Activated naive CD4-positive, alpha-beta T cell treated with anti-CD3 and anti-CD28 coated beads, Interleukin-2, amount 10 ng/mL, durations not matched to agents 7 days and 5 days (primary cell): ENCODE measurements at places on chromosomes 4 and X.

GRCh38 chr4:180923486-180923885 lies 1319.7 kb upstream of the TENM3 start:
- H3K4me3 ChIP-seq: no peak overlapping the region
- H3K4me1 ChIP-seq: no peaks in the 10 kb centered on the region
- no peaks in the 10 kb centered on the region for H3K27me3 ChIP-seq
- H3K36me3 ChIP-seq: no peaks in the 10 kb centered on the region

GRCh38 chrX:50978920-50979682 lies 68.6 kb downstream of the BMP15 start:
- no peak overlapping the region for H3K4me3 ChIP-seq
- H3K36me3 ChIP-seq: no peaks in the 10 kb centered on the region
- H3K27me3 ChIP-seq: no peaks in the 10 kb centered on the region
- no peaks in the 10 kb centered on the region for H3K4me1 ChIP-seq
- H3K27ac ChIP-seq: no peak overlapping the region

DNA sequence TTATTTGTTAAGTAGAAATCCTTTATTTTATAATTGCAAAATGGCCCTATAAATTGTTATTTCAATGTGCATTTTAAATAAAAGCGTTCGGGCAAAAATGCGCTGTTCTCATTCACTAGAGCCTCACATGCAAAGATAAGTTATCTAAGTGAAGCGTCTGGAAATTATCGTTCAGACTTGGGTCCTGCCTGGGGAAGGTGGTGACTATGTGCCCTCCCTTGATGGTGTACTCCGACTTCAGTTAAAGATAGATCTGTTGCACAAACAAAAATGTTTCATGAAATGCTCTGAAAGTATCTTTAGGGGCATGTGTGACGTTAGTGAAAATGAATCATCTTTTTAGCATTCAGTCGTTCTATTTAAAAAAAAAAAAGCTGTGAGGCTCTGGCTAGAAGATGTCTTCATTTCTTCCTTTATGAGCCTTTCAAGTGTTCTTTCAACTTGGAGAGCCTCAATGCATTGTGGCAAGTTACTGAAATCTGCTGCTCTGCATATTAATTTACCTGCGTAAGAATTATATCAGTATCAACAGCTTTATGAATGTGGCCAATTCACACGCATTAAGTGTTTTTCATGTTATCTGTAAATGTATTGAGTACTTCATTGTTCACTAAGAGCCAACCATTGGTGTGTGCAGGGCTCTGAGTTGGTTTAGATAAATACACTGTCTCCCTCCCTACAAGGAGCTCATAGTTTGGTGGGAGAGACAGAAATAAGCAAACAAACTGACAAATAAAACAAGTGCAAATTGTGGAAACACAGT lies 83.0 kb downstream of the AFF1 start:
- H3K27ac ChIP-seq: no peak overlapping the region
- H3K36me3 ChIP-seq: no peaks in the 10 kb centered on the region
- DNase-seq: no peak
- H3K4me3 ChIP-seq: no peak overlapping the region

- H3K36me3 ChIP-seq: peaks cover 9% of the 10 kb centered on the region
- peaks cover 96% of the 10 kb centered on the region for H3K27me3 ChIP-seq
- peak overlapping the region; percentile 80 for H3K4me3 ChIP-seq
- DNase-seq: peak; percentile 34
- peak overlapping the region; percentile 84 for H3K27ac ChIP-seq
Observed at GRCh38 chr4:112513971-112514646, 1.9 kb downstream of the NEUROG2 start.

- no peak for DNase-seq
- H3K36me3 ChIP-seq: no peaks in the 10 kb centered on the region
- no peak overlapping the region for H3K4me3 ChIP-seq
Observed at GRCh38 chr4:79315891-79316290, 10.0 kb downstream of the NAA11 start.

DNA sequence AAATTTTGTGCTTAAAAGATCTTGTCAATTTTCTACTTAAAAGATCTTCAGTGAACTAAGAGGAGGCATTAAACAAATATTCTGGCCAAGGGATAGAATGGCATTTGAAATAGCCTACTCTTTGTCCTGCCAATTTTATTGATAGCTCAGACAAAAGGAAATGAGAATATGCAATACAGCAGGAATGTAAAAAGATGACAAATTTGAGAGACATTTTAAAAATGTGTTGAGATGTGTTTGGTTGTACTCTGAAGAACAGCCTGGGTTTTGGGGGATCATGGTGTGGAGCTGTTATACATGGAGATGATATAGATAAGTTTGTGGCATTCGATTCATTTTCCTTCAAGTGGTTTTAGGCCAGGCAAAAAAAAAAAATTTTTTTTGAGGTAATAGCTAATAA lies 11.6 kb upstream of the MAD2L1 start:
- H3K27me3 ChIP-seq: no peaks in the 10 kb centered on the region
- H3K27ac ChIP-seq: no peak overlapping the region
- no peak for DNase-seq
- H3K4me1 ChIP-seq: no peaks in the 10 kb centered on the region
- no peak overlapping the region for H3K4me3 ChIP-seq
